ENCODE measurements at places on chromosomes 5 and 9. TPM values are rescaled to one million over a fixed set of nuclear protein-coding genes. Genes with fewer than 3 reads are reported as not detected.

F2RL2 gene
- total RNA-seq: not detected

PCDHGA12 gene
- total RNA-seq: 3.0 TPM

PNPLA7 gene
- total RNA-seq: 8.5 TPM

SLC34A3 gene
- not detected for total RNA-seq
